ENCODE measurements at places on chromosomes 2 and 18. TPM values are rescaled to one million over a fixed set of nuclear protein-coding genes. Genes with fewer than 3 reads are reported as not detected.

CROCC2 gene
- total RNA-seq, result not detected

- no peak for DNase-seq
These were observed 268.5 kb upstream of the CCDC68 start for GRCh38 chr18:55227771-55228170.

DNA sequence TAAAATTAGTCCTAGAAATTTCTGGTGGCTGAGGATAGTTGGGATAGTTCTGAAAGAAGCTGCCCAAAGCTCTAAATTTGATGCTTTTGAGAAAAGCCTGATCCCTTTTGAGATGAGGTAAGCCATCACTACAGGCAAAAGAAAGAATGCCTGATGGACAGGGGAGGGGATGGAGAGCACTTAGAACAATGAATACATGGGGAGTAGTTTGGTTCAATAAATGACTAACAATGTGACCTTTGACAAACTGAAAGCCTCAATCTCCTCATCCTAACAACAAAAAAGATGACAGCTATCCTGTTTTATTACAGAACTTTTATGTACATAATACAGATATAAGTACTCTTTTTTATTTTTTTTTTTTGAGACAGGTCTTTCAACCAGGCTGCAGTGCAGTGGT lies 42.7 kb downstream of the GFPT1 start:
- no peak for DNase-seq

PRSS56 gene
- not detected for total RNA-seq

All from SK-MEL-5 (cell line).